ENCODE measurements at places on chromosomes 6 and 20.

GRCh38 chr20:24385547-24385946 is 83.9 kb upstream of the SYNDIG1 start:
- DNase-seq, result no peak

GRCh38 chr6:15284743-15285142 is 38.9 kb downstream of the JARID2 start:
- DNase-seq, result no peak

GRCh38 chr6:144928847-144929246 is 643.7 kb downstream of the UTRN start:
- DNase-seq, result no peak

DNA sequence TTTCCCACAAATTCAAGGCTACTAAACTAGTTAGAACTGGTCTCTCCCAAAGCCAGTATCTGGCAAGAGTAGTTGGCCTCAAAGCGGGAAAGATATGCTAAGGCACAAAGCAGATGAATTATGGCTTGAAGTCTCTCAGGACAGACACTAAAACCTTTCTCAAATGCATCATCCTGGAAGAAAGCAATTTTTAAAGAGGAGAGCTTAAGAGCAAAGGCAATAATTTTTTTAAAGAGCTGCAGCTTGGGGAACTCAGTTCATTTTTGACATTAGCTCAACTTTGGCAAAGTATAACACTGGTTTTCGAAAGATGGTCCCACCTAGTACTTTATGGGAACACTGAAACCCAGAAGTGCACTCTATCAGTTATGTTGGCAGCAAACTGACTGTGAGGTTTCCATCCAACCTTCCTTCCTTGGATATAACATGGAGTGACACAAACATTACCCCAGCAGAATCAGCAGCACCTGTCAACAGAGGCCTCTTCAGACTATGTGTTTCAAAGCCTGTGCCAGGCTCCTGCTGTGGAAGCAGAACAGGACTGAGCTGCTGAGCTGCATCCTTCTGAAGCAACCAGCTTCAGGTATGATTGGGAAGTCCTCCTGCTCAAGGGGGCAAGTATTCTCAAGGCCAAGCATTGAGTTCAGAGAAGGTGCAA is 852.3 kb upstream of the HS3ST5 start:
- no peak for DNase-seq

- DNase-seq, result no peak
Observed at GRCh38 chr6:163191704-163192537, 222.6 kb upstream of the QKI start.

DNA sequence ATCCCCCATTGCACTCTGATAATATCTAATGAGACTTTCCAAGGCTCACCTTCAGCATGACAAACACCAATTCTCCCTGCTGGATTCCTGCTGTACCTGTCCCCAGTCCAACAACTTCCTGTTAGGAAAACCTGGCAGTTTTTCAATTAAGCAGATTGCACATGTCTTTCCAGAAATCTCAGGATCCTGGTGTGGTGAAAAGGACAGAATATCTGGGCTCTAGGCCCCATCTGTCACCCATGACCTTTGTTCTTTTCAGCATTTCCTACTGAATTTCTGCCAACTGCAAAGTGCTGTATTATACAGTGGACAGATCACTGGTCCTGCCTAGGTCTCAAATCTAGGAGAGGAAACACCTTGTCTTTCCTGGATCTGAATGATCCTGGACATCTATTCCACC is 27.7 kb upstream of the DTNBP1 start:
- peak; percentile 33 for DNase-seq

- no peak for DNase-seq
Observed at GRCh38 chr6:125001684-125002405, 39.6 kb downstream of the RNF217 start.

DNA sequence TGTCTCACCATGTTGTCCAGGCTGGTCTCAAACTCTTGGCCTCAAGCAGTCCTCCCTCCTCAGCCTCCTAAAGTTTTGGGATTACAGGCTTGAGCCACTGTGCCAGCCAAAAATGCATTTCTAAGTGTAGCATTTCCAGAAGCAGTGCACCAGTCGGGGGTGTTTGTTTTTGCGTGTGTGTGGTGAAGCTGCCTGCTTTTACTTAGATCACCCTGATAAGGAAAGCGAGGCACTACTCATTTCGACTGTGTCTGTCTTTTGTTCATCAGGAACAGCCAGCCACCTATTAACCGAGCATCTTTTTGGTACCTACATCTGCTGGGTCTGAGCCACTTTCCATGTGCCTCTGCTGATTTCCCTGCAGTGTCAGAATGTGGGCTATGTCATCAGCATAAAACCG is 18.7 kb downstream of the SIRT5 start:
- no peak for DNase-seq

DNA sequence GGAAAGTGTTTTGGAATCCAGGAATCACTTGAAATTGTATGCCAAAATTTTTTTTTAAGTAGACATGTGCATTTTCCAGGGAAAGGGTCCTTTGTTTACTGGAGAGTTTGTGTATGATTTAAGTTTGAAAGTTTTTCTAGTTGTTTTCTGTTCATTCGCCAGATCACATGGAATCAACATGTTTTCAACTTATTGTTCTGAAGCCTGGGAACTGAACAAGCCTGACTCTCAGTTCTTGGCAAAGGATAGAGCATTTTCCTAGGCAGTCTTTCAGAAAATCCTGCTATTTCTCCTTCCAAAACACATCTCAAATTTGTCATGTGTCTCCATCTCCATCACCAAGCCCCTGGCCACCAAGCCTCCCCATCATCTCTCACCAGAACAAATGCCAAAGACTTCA is 374.8 kb downstream of the MAFB start:
- no peak for DNase-seq

DNA sequence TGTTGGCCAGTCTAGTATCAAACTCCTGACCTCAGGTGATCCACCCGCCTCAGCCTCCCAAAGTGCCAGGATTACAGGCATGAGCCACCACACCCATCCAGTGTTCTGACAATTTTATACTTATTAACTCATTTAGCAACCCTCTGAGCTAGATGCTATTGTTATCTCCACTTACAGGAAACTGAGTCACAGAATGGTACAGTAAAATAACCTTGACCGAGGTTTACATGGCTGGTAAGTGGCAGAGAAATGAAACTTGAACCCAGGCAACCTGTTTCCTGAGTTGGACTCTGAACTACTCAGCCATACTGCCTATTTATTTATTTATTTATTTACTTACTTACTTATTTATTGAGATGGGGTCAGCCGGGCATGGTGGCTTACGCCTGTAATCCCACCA is 6.6 kb upstream of the SIGLEC1 start:
- DNase-seq, result no peak

DNA sequence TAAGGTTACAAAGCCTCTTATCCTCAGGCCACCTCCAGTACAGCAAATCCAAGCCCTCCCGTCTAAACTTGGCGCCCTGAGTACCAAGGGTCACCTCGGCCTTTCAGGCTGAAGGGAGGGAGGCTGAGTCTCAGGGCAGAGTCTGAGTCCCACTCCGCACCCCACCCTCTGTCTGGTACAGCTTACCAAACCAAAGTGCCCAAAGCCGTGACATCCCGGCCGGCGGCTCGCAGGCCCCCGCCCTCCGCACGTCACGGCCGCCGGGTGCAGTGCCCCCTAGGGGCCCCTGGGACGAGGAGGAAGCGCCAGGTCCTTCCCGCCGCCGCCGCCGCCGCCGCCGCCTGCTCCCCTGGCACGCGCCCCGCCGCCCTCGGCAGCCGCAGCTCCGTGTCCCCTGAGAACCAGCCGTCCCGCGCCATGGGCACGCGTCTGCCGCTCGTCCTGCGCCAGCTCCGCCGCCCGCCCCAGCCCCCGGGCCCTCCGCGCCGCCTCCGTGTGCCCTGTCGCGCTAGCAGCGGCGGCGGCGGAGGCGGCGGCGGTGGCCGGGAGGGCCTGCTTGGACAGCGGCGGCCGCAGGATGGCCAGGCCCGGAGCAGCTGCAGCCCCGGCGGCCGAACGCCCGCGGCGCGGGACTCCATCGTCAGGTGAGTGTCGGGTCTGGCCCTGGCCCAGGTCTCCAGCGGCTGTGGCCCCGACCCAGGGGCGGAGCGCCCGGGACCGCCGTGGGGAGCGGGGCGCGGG is at the start of gene MTHFD1L:
Gene MTHFD1L (plus strand): TSS at position 297 of the 741 bp plus-strand sequence. CDS start 121 bp downstream, at position 418.
- DNase-seq, result no peak

GRCh38 chr20:57380081-57380750 is 11.0 kb upstream of the RBM38 start:
- no peak for DNase-seq

- no peak for DNase-seq
Observed at GRCh38 chr20:63087872-63088680, 81.3 kb upstream of the BHLHE23 start.

DNA sequence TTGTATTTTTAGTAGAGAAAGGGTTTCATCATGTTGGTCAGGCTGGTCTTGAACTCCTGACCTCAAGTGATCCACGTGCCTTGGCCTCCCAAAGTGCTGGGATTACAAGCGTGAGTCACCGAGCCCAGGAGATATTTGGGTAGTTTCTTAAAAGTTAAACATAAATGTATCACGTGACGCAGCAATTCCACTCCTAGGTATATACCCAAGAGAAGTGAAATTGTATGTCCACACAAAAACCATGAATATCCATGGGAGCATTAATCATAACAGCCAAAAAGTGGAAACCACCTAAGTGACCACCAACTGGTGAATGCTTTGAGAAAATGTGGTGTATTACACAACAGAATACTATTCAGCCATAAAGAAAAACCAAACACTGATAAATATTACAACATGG is 164.8 kb downstream of the MRPL14 start:
- DNase-seq, result no peak

DNA sequence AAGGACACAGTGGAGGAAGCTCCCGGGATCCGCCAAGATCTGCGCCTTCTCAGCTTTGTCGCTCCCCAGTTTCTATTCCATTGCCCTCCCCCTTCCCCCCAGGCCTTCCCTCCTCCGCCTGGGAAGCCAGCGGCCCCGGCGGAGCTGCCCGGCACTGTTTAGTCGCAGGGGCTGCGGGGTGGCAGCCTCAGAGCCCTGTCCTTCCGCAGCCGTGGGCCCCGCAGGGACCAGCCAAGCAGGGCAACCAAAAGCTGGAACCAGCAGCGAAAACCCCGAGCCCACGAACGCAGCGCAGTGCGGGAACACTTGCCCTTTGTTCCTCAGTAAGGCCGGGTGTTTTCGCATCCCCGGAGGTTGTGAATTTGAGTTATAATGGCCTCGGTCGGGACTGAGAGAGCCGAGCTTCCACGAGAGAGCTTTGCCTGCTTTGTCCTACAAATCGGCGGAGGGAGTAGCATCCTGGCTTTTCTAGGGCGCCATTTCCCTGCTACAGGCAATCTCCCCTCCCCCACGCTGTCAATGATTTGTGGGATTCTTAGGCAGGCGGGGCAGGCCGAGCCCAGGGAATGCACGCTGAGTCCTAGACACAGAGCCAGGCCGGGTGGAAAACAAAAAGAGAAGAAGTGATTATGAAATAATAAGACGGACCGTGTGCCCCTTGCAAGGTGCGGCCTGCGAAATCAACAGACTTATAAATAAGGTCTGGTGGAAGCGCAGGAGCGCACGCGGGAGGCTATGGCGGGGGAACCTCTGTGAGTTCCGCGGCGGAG is 4.0 kb upstream of the TUBB2B start:
- DNase-seq, result peak; percentile 37

DNA sequence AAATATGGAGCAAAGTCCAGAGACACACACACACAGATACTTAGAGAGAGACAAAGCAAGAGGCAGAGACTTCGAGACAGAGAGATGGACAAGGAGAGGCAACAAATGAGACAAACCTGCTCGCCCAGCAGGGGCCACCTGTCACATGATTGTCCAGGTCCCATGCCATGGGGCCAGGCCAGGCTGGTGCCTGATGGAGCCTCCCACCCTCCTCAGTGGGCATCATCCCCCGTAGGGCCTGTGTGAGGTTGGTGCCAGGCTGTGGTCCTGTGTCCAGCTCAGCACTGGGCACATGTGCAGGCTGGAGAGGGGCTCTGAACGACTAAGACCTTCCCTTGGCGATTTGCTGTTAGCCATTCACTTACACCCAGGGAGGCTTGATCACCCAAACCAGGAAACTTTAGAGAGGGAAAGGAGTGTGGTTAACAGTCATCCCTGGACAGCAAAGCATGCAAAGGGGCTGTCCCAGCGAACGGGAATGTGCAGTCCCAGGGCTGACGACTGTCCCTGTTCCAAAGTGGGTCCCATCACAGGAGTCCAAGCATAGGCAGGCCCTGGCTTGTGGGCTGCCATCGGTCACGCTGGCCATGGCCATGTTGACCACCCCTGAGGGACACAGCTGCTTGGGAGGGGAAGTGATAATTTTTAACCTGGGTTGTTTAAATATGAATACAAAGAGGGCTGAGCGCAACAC is 38.4 kb upstream of the PHACTR3 start:
- DNase-seq, result no peak

DNA sequence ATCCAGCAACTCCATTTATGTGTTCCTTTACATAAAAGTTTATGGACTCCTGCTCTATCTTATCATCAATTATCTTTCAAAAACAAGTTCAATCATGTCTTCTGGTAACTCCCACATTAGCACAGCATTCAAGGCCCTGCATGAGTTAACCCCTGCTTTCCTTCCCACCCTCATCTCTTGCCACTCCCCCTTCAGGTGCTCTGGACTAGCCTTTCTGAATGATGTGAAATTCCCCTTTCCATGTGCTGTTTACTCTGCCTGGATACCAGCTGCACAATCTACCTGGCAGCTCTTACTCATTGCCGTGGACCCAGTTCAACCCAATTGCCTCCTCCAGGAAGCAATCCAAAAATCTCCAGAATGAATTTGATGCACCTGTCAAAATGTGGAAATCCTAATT is 11.9 kb downstream of the ADGRF4 start:
- DNase-seq, result no peak

GRCh38 chr6:164911873-164912580 is 397.4 kb downstream of the C6orf118 start:
- no peak for DNase-seq

- DNase-seq, result peak; percentile 38
Observed at GRCh38 chr20:53943522-53944291, 126.7 kb downstream of the BCAS1 start.

GRCh38 chr20:19996917-19997316 is 20.2 kb upstream of the NAA20 start:
- no peak for DNase-seq

GRCh38 chr6:145865595-145865994 is 51.0 kb upstream of the FBXO30 start:
- no peak for DNase-seq

DNA sequence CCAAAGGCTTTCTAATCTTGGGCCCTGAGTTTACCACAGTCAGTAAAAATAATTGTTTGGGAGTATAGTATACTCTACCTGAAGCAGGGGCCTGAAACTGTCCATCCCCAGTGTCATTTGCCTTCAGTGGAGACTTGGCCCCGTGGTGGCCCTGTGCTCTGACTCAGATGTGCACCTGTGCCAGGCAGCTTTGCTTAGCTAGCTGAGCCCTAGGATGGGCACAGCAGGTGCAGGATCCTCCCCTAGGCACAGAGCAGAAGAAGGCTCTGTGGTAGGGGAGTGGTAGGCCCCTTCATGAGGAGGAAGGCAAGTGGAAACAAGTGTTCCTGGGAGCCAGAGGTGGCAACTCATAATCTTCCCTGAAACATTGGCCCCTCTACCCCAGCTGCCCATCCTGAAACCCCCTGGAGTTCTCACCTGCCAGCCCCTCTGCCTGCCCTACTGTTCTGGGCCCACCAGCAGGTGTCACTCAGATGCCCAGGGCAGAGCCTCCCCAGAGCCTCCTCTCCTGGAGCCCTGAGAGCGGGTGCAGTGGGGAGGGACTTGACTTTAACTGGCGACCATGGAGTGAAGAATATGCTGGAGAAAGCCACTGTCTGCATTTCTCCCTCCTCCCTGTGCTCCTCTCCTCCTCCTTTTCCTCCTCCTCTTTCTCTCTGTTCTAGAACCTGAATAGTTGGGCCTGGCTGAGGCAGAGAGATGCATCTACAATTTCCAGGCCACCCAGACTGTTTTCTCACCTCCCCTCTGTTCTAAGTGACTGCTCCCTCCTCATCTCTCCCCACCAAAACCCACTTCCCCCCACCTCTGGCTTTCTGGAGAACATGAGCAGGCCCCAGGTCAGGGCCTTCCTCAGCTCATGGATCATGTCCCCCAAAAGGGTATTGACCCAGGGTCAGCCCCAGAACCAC is 2.9 kb downstream of the CPNE5 start:
- no peak for DNase-seq
